ENCODE measurements at places on chromosomes 1 and 21.

DNA sequence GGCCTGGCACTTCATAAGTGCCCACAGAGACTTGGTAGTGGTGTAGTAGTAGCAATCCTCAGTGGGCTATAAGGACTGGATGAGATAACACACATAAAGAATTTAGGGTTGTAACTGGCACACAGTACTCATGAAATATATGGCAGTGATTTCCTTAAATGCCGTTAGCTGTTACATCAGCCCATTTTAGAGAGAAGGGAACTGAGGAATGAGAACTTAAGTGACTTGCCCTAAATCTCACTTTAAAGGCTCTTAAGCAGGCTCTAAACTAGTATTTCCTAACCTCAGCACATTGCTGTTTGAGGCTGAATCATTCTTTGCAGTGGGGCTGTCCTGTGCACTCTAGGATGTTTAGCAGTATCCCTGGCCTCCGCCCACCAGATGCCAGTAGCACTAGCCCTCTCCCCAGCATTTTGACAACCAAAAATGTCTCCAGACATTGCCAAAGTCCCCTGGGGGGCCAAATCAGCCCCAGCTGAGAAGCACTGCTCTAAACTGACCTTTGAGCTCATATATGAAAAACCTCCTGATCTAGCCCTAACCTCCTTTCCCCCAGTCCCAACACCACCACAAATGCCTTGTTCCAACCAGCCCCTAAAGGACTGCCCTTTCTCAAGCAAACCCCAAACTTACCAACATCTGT, 11.6 kb downstream of the CAMK2N1 start:
- no peak for DNase-seq

DNA sequence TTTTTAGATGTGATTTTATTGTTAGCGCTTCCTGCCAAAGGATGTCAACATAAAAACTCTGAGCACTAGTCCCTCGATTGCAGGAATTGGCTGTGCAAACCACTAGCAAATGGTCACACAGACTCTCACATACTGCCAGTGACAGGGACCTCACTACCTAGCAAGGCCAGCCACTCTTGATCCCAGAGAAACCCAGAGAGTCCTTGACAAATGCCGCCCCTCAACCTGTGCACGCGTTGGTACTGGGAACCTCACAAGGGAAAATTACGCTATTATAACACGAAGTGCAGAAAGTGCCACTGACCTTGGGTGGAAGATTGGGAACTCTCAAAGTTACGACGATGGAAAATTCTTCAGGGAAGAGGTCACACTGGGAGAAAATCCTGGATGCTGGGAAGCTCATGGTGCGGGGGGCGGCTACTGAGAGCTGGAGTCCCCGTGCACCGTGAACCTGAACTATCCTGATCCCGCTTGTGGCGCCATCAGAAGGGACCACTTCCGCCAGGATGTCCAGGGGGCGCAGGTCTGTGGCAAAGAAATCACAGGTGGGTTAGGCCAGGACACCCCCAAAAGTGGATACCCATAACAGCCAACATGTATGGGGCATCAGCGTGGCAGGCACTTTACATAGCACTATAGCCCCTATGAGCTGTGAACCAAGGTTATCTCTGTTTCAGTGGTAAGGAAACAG, 5.9 kb upstream of the KRTAP10-4 start:
- no peak for DNase-seq

GRCh38 chr1:223075834-223076233, 67.2 kb downstream of the TLR5 start:
- DNase-seq = no peak

GRCh38 chr1:213075725-213076124, 24.7 kb downstream of the RPS6KC1 start:
- no peak for DNase-seq

DNA sequence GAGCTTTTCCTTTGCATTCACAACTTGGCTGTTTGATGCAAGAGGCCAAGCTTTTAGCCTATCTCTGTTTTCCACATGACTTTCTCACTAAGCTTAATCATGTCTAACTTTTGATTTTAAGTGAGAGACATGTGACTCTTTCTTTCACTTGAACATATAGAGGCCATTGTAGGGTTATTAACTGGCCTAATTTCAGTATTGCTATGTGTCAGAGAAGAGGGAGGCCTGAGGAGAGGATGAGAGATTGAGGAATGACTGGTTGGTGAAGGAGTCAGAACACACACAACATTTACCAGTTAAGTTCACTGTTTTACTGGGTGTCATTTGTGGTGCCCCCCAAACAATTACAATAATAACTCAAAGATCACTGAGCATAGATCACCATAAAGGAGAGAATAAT, 193.5 kb downstream of the CYYR1 start:
- DNase-seq = no peak

- no peak for DNase-seq
Observed at GRCh38 chr1:180920702-180921101, 8.0 kb downstream of the KIAA1614 start.

- DNase-seq = no peak
Observed at GRCh38 chr1:193070386-193070753, 11.0 kb downstream of the RO60 start.
